ENCODE measurements at places on chromosomes 11 and 22.

GRCh38 chr11:43712676-43713075, 32.1 kb downstream of the HSD17B12 start:
- no peak for DNase-seq

- no peak for DNase-seq
These were observed 117.8 kb downstream of the OPCML start for GRCh38 chr11:133414506-133414905.

DNA sequence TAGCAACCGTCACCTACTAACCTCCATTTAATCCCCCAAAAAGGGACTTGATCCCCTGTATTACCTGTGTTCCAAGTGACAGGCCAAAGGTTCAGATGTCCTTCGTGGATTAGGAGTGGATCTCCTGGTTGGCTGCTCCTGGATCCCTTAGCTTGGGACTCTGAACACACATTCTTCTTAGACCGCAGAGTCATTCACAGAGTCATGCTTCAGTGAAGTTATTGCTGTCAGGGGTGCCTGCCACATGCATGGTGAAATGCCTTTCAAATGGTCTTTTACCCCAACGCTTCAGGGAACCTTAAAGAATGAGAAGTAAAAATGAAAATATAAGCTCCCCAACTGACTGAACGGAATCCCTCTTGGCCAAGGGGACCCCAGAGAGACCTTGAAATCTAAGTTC, 49.1 kb downstream of the ADAMTS8 start:
- no peak for DNase-seq

GRCh38 chr22:39289533-39289932, 29.9 kb downstream of the RPL3 start:
- no peak for DNase-seq
